ENCODE measurements at places on chromosomes 12 and 14.

GRCh38 chr12:27220055-27220987 is 23.8 kb upstream of the STK38L start:
- peak; percentile 40 for DNase-seq

DNA sequence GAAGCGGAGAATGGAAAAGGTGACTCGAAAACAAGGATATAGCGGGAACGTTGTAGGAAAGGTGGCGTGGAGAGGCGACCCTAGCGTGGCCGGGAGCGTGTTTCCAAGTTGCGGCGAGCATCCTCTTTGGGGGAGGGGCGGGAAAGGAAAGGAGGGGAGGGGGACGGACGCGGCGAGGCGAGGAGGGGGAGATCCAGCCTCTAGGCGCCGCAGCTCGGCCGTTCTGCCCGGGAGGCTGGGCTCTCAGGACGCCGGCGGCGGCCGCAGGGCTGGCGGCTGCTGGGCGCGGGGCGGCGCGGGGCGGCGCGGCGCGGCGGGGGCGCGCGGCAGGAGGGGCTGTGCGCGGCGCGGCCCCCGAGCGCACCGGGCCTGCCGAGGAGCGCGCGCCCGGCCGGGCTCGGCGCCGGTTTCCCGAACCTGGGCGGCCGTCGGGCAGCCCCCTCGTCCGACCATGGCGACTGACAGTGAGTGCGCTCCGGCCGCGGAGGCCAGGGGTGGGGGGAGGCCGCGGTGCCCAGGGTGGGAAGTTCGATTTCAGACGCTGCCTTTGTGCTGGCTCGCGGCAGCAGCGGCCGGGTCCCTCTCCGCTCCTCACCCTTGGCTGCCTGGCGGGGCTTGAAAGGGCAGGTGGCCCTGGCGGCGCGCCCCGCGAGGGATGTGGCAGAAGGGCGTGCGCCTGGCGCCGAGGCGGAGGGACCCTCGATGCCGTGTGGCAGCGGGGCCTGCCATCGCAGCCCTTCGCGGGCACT is 50.3 kb downstream of the SNAPC1 start:
- peak; percentile 50 for DNase-seq

DNA sequence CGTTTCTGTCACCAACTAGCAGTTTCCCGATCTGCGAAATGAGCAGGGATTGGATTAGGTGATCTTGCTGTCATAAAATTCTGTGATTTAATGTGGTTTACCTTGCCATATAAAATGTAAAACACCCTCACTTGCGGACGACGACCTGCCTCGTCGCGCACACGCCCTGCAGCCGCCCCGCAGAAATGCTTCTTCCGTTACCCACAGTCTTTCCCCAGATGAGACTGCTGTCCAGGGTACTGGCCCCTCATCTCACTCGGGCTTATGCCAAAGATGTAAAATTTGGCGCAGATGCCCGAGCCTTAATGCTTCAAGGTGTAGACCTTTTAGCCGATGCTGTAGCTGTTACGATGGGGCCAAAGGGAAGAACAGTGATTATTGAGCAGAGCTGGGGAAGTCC is 17.7 kb upstream of the FOXJ2 start:
- DNase-seq: no peak

- no peak for DNase-seq
Measured at GRCh38 chr12:48164451-48164850, 7.1 kb upstream of the ASB8 start.

GRCh38 chr12:109952873-109953272 is 43.3 kb downstream of the GIT2 start:
- no peak for DNase-seq

GRCh38 chr12:43444940-43445564 is 107.0 kb downstream of the ADAMTS20 start:
- peak; percentile 18 for DNase-seq

DNA sequence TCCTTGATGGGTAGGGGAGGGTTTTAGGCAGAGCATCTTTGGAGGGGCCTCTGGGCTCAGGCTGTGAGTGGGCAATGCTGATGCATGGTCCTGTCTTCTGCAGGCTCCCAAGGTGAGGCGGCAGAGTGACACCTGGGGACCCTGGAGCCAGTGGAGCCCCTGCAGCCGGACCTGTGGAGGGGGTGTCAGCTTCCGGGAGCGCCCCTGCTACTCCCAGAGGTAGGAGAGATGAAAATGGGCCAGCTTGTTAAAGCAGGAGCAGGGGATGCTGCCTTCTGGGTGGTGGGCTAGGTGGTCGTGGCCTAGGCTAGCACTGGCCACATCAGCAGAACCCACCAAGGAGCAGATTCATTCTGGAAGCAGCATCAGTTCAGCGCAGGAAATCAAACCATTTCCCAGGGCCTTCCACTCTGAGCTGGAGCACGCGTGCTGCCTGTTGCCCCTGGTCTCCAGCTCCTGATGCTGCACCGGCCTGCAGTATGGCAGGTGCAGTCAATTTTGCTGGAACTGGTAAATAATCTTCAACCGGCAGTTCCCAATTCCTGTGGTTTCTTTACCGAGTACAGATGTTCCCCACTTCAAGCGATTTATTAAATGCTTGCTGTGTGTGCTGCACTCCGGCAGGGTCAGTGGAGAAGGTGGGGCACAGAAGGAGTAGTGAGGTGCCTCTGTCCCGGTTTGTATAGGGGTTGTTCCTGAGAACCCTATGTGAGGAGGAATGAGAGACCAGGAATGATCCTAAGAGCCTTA is 7.4 kb downstream of the PAPLN start:
- DNase-seq: no peak

- no peak for DNase-seq
Measured at GRCh38 chr12:131938082-131938481, 9.0 kb downstream of the PUS1 start.

- no peak for DNase-seq
Measured at GRCh38 chr12:98123021-98123461, 392.3 kb upstream of the TMPO start.

GRCh38 chr12:119683816-119684215 is 15.9 kb downstream of the PRKAB1 start:
- no peak for DNase-seq

DNA sequence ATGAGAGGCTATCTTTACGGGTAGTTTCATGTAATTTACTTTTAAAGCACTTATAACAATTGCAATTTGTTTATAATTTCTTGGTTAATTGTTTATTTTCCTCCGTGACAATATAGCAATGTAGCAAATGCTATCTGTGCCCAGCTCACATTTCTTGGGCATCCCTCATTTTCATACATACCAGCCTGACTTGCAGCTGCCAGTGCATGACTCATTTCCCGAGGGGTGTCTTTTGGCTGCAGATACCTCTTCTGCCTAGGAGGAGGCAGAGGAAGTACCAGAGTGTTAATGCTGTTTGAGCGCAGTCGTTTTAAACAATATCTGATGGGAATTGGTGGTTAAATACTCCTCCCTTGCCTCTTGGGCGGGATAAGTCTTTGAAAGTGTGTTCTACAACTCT is 104.2 kb upstream of the ABCD2 start:
- no peak for DNase-seq

- no peak for DNase-seq
Measured at GRCh38 chr14:61977217-61977616, 215.0 kb downstream of the SNAPC1 start.

DNA sequence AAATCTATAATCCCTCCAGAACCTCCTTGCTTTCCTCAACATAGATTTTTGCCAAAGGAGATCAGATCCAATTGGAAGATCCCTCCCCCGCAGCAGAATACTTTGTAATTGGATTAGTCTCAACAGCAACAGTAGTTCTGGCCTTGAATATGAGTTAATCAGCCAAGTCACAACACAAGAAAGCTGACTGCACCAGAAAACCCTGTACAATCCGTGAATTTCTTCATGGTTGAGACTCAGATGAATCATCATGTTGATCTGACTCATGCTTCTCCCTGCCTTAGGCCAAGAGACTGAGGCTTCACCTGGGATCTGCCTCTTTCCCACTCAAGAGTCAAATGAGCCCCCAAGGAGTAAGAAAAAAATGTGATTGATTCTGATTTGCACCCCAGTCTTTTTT is 3.0 kb upstream of the METTL17 start:
- DNase-seq: no peak

DNA sequence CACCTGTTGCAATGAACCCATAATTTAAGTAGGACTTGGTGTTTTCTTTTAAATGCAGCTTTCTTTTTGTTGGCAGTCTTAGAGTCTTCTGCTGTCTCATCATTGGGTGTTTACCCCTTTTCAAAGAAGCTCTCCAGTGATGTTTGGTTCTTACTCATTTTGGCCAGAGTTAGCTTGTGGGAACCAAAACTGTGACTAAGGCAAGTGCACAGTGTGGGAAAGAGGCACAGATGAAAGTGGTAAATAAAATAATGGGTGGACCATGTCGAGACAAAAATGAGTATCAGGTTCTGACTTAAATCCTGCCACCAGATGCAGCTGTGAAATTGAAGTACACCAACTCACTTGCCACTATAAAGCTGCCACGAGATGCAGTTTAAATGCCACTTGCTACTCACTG is 615.4 kb upstream of the MIS18BP1 start:
- peak; percentile 12 for DNase-seq

- DNase-seq: no peak
Measured at GRCh38 chr12:42187799-42188198, 43.1 kb upstream of the GXYLT1 start.

DNA sequence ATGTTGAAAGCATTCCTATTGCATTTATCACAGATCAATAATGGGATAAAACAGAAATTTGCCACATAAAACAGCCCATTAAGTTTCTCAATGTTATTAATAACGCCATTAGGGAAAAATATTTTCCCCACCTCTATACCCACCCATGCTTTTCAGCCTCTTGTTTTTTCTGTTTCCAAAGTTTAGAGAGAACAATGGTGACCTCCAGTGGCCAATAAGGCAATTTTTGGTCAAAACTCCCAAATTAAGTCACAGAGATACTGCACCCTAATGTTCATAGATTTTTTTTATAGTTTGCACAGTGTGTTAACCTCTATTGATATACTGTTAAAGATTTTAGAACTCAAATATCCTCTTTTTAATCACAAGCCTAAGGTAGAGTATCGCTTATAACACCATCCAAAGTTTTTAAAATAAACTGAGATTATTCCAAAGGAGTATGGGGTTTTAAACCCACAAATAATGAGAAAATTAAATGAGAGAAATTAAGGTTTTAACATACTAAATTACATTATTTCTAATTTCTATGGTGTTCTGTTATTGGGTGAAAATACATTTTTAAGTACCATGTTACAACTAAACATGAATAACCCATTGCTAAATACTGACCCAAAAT is 184.7 kb upstream of the DCN start:
- peak; percentile 10 for DNase-seq

DNA sequence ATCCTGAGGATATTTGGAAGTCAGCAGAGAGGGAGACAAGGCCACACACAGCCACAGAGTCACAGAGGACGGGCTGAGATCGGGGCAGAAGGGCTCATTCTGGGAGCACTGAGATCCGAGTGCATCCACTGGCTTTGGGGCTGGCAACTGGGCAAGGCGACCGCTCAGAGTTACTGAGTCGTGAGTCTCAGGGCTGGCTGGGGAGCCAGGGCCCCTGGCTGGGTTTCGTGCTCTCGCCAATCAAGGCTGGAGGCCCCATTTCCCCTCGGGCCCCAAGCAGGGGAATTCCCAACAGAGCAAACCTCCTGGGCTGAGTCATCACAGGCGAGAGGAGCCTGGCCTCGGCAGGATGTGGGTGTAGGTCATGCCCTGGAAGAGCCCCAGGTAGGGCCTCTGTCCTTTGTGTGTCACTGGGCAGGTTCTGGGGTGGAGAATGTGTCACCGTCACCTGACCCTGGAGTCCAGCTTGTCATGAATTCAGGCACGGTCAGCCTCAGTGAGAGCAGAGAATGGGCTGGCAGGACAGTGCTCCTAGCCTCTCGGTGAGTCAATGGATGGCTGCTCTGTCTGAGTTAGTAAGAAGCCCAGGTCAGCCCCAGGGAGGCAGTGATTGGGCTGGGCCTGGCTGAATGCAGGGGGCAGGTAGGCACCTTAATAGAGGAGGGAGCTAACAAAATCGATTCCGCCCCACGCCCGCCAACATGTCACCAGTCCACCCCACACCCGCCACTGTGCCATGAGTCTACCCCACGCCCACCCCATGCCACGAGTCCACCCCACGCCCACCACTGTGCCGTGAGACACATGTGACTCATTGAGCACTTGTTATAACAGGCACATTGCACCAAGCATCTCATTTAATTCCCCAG is 16.9 kb downstream of the ASB2 start:
- peak; percentile 93 for DNase-seq

DNA sequence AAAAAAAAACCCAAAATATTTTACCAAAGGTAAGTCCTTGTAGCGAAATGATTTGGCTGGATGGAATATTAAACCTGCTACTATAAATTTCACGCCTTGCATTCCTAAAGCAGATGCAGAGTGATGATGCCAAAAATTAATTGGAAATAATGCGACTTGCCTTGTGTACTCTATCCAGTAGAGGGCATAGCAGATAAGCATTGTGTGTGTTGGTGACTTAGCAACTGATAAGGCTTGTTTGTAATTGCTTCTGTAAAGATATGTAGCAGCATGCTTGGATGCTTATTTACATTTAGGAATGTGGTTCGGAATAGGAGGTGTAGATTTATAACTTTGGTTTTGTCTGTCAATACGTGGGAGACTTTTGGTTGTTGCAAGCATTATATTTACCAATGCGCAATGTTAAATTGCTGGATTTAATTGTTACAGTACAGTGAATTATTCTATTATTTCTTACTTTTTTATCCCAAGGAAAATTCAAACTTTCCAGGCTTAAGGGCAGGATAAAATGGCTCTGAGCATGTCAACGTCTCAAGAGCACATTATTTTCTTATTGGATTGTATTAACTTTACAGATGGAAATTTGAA is 80.5 kb downstream of the TMEM260 start:
- DNase-seq: peak; percentile 60

DNA sequence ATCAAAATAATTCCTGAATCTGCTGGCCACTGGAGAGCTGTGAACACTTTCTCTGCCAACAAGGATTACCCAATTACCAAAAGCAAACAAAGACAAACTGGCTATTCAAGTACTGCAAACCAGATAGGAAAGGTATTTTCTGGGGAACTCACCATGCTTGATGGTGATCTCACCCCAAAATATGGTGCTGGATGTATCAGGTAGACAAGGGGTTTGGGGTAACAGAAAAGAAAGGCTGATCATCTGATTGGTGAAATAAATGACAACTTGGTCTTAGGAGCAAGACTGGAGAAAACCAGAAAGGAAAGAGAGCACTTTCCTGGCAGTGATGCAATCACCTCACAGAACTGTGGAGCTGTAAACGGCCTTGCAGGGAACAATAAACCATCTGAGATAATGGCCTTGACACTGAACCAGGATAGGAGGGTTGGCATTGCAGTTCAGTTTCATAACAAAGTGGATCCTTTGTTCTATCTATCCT is 31.0 kb upstream of the NPFF start:
- no peak for DNase-seq

DNA sequence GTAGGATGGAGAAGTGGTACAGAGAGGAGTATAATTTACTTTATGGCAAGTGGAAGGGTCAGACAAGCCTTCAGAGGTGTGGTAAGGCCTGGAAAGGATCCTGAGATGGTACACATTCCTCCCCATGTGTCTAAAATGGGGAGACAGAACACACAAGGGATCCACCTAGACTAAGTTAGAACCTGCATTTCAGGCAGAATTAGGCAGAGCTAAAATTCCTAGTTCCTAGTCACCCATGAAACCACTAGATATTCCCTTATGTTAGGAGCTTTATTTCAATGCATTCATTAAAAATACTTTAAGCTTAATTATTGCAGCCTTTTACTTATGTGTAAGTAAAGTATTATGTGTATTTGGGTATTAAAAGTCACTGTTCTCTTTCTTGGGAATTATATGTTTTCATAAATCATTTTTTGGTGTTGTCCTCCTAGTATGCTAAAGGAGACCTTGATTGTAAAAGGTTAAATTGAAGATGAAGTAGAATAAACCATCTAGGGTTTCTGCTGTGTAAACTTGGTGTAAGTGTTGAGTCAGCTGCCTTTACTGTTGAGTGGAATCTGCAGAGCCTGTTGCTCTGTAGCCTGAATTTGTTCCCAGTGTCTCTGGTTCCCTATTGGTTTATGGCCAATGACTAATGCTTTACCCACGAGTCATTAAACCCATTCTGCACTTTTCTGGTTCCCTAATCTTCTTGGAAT is 423.2 kb downstream of the ATP23 start:
- DNase-seq: no peak
